Choroid plexus epithelial cell (primary cell): ENCODE measurements at places on chromosomes 6 and 20.

- no peak for DNase-seq
These were observed 88.8 kb downstream of the TAF4 start for GRCh38 chr20:61976644-61977418.

GRCh38 chr20:10745790-10746189, 72.0 kb upstream of the JAG1 start:
- no peak for DNase-seq

DNA sequence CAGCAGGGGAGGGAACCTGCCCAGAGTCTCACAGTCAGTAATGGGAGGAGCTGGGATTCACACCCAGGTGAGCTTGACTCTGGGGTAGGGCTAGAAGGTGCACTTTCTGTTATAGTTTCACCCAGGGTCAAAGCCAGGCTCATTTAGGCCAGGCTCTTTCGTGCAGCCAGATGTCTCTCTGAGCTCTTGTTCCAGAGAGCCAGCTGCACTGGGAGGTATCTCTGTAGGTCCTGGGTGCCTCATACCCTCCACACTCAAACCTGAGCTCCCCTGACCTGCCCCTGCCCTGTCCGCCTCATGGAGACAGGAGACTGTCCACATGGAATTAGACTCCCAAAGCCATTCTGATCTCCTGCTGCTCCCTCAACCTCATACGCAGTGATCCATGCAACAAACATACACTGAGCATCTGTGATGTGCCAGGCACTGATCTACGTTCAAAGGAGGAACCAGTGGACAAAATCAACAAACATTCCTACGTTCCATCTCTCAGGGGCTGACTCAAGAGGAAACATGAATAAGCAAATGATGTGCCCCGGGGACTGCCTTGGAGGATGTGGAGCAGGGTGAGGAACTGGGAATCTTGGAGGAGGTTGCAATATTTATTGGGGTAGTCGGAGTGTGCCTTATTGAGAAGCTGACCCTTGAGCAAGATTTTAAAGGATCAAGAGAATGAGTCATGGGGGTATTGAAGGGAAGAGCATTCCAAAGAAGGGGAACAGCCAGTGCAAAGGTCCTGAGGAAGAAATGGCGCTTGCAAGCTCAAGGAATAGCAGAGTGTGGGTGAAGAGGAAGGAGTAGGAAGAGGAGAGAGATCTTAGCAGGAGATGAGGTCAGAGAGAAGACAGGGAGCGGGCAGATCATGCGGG, 71.3 kb upstream of the TOX2 start:
- DNase-seq: peak; percentile 79

GRCh38 chr6:100724222-100724621, 156.9 kb downstream of the ASCC3 start:
- peak; percentile 38 for DNase-seq

GRCh38 chr6:44629636-44630035, 242.1 kb downstream of the CDC5L start:
- no peak for DNase-seq

GRCh38 chr20:49275216-49275615, 2.6 kb downstream of the ZNFX1 start:
- no peak for DNase-seq

GRCh38 chr20:400454-401275, 7.4 kb upstream of the RBCK1 start:
- DNase-seq: no peak

GRCh38 chr6:41208439-41209106, 7.6 kb upstream of the TREML2 start:
- DNase-seq: no peak
